Erythroblast (primary cell): ENCODE measurements at places on chromosomes 4 and X.

GRCh38 chr4:1378559-1379231 is 27.5 kb downstream of the NKX1-1 start:
- no peak for DNase-seq

DNA sequence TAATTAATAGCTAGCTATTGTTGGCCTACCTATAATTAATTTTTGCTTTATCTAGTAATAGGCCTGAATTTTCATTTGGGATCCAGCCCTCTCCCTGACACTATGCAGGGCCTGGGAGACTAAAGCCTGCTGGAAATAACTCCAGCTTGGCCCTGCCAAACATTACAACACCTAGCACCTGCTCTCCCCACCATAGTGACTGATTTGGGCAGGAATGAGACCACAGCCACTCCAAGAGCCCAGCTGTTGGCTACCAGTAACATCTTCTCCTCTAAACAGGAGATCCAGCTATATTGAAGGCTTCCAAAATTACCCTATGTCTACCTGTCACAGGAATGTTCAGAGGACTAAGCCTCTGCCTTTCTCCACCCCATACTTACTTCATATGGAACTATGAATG is 225.1 kb downstream of the IDS start:
- no peak for DNase-seq

DNA sequence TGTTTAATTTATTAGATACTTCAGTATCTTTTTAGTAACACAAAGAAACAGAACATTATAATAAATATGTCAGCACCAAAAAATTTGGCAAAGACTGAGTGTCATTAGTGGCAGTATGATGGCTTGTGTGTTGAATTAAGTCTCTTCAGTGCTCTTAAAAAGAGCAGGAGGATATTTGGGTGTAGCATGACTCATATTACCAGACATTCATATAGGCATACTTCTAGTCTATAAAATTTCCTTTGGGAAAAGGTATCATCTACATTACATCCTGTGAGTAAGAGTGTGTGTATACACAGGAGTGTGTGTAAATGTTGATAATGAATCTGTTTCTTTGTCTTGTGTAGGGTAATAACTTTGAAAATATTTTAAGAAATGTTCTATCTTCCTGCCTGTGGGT is 135.7 kb downstream of the CNKSR2 start:
- no peak for DNase-seq

DNA sequence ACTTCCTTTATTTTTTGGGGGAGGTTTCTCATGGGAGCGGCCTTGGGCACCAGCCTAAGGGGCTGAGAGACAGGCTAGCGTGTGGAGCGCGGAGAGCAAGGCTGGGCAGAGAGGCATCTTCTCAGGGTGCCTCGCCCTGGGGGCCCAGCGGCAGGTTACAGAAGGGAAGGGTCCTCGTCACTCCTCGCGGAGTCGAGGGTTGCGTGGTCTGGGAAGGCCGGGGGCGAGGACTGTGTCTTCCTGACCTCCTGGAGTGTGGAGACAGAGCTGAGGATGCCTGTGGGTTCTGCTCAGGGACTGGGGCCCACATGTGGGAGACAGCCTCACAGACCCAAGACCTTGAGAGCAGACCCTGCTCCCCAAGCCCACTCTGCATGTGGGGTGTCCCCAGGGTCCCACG is 79.6 kb upstream of the LRPAP1 start:
- DNase-seq: no peak

GRCh38 chr4:64539234-64539849 is 130.1 kb upstream of the TECRL start:
- peak; percentile 68 for DNase-seq

GRCh38 chr4:159035570-159035969 is 67.3 kb upstream of the RAPGEF2 start:
- no peak for DNase-seq

DNA sequence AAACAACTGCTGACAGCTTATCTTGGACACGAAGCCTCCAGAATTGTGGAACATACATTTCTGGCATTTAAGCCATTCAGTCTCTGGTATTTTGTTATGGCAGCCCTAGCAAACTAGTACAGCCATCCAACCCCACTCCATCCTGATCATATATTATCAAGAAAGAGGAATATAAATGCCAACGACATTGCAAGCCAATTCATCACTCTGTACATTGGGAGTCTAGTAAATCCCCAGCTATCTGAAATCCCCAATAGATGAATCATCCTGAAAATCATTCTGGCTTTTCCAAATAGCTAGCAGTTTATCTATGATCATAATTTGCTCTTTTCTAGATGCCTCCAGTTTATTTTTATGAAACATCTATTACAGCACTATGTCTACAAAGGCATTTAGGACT is 41.1 kb downstream of the FRMD7 start:
- no peak for DNase-seq

DNA sequence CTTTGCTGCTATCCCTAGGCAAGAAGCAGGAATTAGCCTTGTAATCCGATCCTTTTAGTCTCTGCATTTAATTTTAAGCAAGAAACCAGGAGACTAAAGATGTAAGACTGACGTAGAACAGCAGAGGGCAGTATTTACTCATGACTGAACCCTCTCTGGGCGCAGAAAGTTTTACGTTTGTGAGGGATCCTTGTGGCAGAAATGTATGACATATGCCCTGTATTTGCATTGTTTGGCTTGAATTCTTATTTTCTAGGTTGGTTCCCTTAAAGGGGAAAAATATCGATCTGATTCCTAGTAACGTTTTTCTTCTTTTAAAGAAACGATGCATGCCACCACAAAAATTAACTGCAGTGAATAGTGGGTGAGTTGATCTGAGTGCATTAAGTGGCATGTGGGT is 1.3 kb upstream of the FAT4 start:
- peak; percentile 74 for DNase-seq

DNA sequence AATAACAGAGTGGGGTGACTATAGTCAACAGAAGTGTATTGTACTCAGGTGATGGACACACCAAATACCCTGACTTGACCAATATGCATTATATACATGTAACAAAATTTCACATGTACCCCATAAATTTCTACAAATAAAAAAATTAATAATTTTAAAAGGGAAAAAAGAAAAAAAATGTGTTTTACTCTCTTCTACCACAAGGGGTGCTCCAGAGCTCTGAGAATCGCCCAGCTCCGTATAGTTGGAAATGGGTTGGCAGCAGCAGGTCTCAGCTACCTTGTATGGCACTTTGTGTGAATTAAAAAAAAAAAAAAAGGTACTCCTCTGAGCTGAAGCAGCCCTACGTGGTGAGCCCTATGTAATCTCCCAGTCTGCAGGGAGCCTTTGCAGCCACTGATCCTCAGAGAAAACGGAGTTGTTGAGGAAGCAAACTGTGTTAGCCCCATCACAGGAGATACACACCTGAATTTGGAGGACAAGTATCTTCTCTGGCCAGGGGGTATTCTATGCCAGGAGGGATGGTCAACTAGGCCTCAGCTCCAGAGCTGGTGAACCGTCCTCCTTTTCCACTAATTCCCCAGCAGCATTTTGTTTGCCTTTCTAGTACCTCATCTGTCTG is 17.2 kb upstream of the POLA1 start:
- DNase-seq: peak; percentile 35

DNA sequence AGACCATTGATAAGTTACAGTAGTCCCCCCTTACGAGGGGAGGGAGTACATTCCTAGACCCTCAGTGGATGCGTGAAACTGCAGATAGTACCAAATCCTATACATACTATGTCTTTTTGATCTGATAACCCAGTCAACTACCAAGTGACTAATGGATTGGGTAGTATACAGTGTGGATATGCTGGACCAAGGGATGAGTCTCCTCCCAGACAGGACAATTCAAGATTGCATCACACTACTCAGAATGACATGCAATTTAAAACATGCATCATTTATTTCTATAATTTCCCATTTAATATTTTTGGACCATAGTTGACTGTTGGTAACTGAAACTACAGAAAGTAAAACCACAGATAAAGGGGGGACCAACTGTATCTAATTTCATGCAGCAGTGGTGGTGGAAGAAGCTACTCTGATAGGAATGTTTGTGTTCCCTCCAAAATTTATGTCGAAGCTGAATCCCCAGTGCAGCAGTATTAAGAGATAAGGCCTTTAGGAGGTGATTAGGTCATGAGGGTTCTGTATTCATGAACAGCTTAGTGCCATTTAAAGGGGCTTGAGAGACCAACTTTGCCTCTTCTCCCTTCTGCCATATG is 11.9 kb downstream of the HADH start:
- peak; percentile 55 for DNase-seq

GRCh38 chrX:6021316-6022091 is 207.2 kb downstream of the NLGN4X start:
- DNase-seq: peak; percentile 9

- no peak for DNase-seq
Measured at GRCh38 chrX:11451151-11451550, 157.9 kb downstream of the AMELX start.

DNA sequence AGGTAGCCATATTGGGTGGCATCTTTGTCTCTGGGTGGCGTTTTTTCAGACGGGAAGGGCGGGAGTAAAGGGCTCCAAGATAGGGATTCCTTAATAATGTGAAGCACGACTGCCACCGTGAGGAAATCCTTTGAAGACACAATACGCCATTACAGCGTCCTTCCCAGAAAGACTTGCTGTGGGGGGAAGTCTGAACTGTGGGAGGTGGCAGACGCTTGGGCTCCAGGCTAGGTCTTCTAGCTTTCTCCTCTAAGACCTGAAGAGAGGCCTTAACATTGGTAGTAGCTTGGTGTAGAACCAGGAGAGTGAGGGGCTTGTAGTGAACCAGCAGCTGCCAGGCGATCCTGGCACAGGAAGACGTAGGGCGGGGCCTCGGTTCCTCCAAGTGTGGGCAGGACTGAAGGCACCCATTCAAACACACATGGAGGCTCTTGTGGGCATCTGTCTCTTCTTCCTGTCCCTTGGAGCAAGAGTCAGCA is 197.3 kb downstream of the OR13H1 start:
- DNase-seq: no peak

- no peak for DNase-seq
Measured at GRCh38 chrX:129525162-129525561, 1.9 kb upstream of the SMARCA1 start.

GRCh38 chr4:158376106-158376840 is 145.4 kb upstream of the RXFP1 start:
- DNase-seq: no peak

GRCh38 chr4:12966726-12967125 is 517.4 kb downstream of the RAB28 start:
- DNase-seq: no peak

- no peak for DNase-seq
Measured at GRCh38 chrX:3697220-3697684, 16.2 kb downstream of the PRKX start.

DNA sequence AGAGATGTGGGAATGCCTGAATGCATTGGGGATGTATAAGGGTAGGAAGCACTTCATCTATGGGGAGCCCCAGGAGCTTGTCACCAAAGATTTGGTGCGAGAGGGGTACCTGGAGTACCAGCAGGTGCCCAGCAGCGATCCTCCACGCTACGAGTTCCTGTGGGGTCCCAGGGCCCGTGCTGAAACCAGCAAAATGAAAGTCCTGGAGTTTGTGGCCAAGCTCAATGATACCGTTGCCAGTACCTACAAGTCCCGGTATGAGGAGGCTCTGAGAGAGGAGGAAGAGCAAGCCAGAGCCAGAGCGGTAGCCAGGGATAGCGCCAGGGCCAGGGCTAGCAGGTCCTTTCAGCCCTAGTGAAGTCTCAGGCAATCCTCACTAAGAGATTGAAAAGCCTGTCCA is 3.8 kb downstream of the MAGEB17 start:
- no peak for DNase-seq

- DNase-seq: no peak
Measured at GRCh38 chr4:124427095-124427767, 285.3 kb downstream of the ANKRD50 start.

DNA sequence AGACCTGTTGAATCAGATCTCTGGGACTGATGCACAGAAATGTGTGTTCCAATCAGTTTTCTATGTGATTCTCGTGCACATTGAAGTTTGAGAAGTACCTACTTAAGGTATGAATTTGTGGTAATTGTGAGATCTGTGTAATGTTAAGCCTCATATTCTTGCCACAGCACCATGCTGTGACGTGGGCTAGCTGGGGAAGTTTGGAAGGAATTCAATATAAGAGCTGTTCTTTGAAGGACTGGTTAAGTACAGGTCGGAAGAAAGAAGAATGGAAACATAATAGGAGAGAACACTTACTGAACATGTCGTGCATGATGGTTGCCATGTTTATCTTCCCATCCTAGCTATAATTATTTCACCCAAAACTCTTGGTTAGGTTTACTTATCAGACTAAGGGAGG is 79.7 kb upstream of the CXXC4 start:
- no peak for DNase-seq

GRCh38 chr4:39014028-39014427 is 18.2 kb downstream of the TMEM156 start:
- no peak for DNase-seq

DNA sequence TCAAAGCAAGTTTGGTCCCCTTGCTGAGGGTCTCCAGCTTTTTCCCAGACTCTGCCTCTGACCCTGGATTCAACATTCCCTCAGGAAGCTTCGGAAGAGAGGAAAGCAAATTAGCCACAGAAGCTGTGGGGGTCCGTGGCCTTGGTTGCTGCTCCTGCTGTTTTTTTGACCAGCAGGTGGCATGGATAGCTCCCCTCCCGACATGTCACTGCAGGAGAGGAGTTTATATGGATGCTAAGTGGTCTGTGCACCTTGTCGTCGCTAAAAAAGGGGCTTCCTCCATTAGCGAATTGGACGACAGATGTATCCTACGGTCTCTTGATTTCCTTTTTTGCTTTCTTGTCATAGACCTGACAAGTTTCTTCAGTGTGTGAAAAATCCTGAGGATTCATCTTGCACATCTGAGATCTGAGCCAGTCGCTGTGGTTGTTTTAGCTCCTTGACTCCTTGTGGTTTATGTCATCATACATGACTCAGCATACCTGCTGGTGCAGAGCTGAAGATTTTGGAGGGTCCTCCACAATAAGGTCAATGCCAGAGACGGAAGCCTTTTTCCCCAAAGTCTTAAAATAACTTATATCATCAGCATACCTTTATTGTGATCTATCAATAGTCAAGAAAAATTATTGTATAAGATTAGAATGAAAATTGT is 70.2 kb downstream of the CD38 start:
- DNase-seq: no peak

DNA sequence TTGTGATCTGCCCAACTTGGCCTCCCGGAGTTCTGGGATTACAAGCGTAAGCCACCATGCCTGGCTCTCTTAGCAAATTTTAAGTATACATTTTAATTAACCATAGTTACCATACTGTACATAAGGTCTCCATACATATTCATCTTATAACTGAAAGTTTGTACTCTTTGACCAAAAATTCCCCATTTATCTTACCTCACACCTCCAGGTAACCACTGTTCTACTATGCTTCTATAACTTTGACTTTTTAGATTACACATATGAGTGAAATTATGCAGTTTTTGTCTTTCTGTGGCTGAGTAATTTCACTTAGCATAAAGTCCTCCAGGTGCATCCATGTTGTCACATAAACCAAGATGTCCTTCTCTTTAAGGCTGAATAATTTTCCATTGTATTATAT is 17.4 kb downstream of the C4orf51 start:
- no peak for DNase-seq

GRCh38 chrX:20670611-20671010 is 403.9 kb upstream of the RPS6KA3 start:
- DNase-seq: no peak
